ENCODE measurements at places on chromosomes 2 and 18.
A peak's percentile ranks its signal among the peaks of the same experiment; 100 is the strongest.

GRCh38 chr2:204530464-204530805 is 14.8 kb upstream of the PARD3B start:
- DNase-seq: no peak

DNA sequence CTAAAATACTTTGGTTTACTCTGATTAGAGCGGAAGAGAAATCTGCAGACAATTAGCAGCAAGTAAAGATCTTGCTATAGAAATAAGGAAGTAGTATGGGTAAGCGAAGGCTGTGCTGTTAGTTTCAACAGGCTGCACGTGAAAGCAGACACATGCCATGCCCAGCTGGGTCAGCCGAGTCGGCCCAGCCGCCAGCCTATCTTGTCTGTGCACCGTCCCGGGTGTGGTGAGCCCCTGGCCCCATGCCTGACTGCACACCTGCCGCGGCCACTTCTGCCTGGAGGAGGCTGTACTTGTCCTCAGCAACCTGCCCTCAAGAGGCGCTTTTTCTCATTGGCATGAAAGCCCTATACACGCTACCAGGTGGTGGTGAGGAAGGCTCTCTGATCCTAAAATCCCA is 185.5 kb downstream of the SEPTIN10 start:
- DNase-seq: no peak

DNA sequence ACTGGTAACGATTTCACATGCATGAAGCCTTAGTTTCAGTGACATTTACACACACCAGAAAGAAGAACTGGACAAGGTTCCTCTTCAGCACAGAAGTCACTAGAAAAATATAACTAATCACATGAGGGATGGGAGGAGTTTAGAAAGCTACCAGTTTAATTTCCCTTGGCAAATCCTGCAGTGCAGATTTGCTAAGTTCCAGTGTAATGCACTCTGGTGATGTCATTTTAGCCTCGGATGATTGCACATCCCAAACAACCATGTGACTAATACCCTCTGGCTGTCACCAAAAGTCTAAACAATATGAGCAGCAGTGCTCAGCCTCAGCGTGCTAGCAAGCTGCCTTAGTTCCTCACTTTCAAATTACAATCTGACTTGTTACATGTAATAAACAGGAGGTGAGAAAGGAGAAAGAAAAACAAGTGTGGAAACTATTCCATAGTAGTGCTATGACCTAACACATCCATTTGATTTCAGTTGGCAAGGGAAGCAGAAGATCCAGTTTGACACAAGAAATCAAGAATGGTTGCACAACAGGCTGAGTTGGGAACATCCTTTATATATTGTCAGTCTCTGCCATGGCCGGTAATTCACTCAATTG is 35.3 kb upstream of the PPP1CB start:
- peak; percentile 88 for DNase-seq

- DNase-seq: no peak
Observed at GRCh38 chr2:192030289-192030688, 164.4 kb downstream of the TMEFF2 start.

DNA sequence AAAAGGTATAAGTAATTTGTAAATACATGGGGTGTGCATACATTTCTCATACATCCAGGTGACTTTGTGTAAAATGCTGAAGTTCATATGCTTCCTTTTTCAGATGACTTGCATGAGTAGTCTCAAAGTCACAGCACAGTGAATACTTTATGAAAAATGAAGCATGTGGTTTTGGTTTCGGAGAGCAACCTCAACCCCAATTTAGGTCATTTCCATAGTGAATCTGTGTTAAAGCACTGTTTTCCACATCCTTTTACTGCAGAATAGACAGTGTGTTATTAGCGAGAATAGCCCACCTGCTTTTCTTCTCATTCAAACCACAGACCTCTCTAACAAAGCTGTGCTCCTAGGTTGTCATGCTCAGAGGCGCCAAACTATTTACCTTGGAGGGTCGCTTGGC is 204.4 kb upstream of the RASGRP3 start:
- DNase-seq: no peak

Measured in NCI-H1694 (cell line).